Bronchial epithelial cell (primary cell): ENCODE measurements at places on chromosomes 11 and 22. TPM values are rescaled to one million over a fixed set of nuclear protein-coding genes. Genes with fewer than 3 reads are reported as not detected.

- peak; percentile 73 for DNase-seq
These were observed 66.1 kb downstream of the ARHGAP42 start for GRCh38 chr11:100753172-100753543.

GRCh38 chr22:38937036-38937435, 20.4 kb upstream of the APOBEC3A start:
- DNase-seq, result no peak

DNA sequence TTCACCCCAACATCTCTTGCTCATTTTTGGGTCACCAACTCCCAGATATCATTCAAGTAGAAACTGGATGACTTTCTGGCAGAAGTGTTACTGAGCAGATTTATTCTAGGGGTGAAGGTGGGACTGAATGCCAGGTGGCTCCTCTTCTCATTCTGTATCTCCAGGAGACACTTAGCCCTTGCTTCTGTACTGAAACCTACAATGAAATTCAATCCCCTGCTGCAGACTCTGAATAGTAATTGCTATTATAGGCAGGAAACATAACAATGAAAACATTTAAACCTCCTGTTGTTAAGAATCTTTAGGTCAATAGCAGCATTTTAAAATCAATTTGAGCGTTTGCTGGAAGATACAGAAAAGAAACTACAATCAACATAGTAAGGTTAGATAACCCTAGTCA, 879.4 kb upstream of the TENM4 start:
- no peak for DNase-seq

The TUBA8 gene
- total RNA-seq, result 0.13 and 0.26 TPM in 2 replicates

- DNase-seq, result peak; percentile 49
These were observed 420.7 kb upstream of the CADM1 start for GRCh38 chr11:115924744-115925567.
